ENCODE measurements at places on chromosomes 2 and 18. TPM values are rescaled to one million over a fixed set of nuclear protein-coding genes. Genes with fewer than 3 reads are reported as not detected.

DNA sequence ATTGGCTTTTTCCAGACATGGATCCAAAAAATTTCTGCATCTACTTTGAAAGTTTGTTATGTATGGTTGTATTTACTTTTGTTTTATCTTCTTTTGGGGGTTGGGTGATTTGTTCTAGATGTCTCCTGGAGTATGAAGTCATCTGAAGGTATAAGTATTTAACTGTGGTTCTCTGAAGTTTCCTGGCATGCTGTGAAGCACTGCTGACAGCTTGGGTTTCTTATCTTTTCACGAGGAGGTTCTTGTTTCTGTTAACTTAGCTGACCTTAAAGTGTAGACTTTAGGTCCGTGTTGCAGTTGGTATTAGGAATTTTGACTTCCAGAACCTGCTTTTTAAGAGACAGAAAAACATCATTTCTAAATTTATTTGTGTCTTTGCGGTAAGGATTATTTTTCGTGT lies 15.9 kb downstream of the GLS start:
- DNase-seq = no peak

DNA sequence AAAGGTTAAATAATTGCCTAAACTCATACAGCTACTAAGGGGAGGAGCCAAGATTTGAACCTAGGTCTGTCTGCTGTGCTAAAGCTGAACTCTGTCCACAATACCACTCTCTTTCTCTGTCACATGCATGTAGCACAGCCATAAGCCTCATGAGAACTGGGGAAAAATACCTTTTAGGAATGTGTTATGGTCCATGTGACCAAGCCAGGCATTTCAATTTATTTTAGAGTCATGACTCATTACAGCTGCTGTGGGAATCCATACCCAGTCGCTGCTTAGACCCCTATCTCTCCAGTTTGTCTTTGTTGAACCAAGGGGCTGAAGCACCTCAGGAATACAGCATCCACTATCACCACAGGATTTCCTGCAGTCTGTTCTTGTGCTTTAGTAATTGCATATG lies 200.0 kb upstream of the SIX3 start:
- DNase-seq = no peak

The HES6 gene
- polyA plus RNA-seq = 2.2 TPM

GRCh38 chr18:80254971-80255500 lies 7.7 kb upstream of the PARD6G start:
- DNase-seq = no peak

The GPR17 gene
- polyA plus RNA-seq = not detected

DNA sequence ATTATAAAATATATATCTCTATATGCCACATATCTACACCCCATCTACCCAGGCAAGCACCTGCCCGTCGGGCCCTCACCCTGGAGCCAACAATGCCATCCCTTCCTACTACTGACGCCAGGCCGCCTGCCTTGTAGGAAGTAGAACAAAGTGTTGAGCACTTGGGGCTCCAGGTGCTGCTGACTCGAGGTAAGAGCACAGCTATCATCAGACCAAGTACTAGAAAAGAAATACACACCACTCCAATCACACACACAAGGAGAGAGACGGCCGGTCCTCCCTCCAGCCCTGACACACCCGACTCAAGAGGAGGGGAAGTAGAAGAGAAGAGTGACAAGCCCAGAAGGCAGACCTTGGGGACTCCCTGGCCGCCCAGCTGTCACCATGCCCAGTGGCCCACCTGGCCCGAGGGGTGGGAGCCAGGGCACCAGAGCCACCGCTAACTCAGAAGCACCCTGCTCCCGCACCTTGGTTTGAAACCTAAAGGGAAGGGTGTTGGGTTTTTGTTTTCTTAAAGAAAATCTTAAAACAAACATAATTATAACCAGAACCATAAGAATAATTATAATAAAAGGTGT lies 64.0 kb upstream of the POMC start:
- no peak for DNase-seq

The CNTNAP5 gene
- not detected for polyA plus RNA-seq

GRCh38 chr2:47751856-47752414 lies 31.0 kb upstream of the MSH6 start:
- no peak for DNase-seq

GRCh38 chr2:198776616-198777406 lies 680.9 kb downstream of the SATB2 start:
- DNase-seq = no peak

GRCh38 chr2:100291152-100291970 lies 30.9 kb downstream of the LONRF2 start:
- peak; percentile 23 for DNase-seq

GRCh38 chr2:12399240-12399639 lies 317.5 kb upstream of the TRIB2 start:
- no peak for DNase-seq

The IL1RN gene
- polyA plus RNA-seq = not detected

- no peak for DNase-seq
Observed at GRCh38 chr2:195613922-195614321, 43.1 kb upstream of the SLC39A10 start.

The L3MBTL4 gene
- polyA plus RNA-seq = 0.13 TPM

DNA sequence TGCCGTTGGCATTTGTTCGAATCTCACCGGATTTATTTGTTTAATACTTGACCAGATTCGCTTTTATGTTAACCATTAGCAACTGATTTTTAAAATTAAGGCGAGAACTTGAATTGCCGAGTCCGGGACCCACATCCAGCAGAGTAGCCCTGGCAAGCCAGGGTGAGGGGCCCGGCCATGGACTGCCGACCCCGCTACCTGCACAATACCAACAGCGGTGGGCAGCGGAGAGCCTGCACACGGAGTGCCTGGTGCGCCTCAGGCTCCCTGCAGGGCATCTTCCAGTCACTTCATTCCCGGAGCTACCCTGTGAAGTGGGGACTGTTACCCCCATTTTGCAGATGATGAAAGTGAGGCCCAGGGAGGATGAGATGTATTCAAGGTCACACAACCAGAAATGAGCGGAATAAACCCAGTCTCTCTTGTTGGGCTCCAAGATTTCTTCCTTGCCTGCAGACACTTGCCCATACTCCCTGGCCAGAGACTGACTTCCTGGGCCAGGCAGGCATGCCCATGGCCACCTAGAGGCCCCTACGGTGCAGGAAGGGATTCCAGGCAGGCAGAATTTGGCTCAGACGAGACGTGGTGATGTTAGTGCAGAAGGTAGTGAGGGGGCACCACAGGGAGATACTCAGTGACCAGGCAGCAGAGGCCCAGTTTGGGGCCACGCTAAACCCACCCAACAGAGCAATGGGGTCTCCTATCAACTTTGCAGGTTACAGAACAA lies 2.9 kb downstream of the FBLN7 start:
- no peak for DNase-seq

DNA sequence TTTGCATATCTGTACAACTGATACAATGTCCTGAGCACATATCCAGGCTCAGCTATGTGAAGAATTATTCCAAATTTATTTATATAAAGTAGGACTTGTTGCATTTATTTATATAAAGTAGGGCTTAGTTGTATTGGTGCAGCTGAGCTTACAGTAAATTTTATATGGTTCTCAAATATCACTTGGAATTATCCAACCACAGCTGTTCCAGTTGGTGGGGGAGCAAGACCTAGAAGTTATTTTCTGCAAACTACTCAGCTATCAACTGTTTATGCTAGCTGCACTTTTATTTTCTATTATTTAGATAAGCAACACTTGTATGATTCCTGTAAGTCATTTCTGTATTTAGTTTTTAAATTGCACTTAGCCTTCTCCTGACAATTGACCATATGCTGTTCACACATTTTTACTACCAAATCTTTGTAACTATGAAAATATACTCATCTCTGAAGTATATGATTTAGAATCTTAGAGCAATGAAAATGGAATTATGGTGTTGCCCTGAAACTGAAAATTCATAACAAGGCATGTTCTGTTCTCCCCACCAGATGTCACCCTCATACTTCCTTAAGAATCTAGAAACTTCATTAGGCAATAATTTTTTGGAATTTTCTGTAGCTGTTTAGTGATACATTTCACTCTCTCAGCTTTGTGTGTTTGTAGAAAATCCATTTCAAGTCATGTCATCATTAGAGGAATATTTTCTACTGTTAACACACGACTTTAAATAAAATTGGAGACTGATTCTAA lies 157.0 kb upstream of the CBLN2 start:
- no peak for DNase-seq

GRCh38 chr18:72342933-72343332 lies 201.2 kb downstream of the CBLN2 start:
- no peak for DNase-seq

DNA sequence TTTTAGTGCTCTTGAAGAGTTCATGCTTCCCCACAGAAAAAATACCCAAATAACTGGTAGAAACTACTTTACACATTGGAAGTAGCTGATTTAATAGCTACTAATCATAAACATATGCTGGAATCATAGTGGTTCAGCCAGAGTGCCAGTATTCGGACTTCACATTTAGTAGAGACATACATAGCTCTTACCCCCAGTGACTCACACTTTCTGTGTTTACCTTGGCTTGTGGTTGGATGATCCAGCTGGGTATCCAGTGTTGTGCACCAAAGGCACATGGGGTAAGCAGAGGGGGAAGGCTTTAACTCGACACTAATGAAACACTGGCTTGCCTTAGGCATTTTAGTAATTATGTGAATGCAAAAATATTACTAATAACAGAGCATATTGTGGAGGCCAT lies 18.1 kb downstream of the ARHGAP28 start:
- DNase-seq = no peak

The FOXD4L1 gene
- polyA plus RNA-seq = not detected

The UCN gene
- 0.71 TPM for polyA plus RNA-seq

The RMND5A gene
- polyA plus RNA-seq = 20.7 TPM

The FEZ2 gene
- polyA plus RNA-seq = 3.1 TPM

- DNase-seq = peak; percentile 45
Observed at GRCh38 chr2:235746257-235746934, 252.6 kb downstream of the AGAP1 start.

DNA sequence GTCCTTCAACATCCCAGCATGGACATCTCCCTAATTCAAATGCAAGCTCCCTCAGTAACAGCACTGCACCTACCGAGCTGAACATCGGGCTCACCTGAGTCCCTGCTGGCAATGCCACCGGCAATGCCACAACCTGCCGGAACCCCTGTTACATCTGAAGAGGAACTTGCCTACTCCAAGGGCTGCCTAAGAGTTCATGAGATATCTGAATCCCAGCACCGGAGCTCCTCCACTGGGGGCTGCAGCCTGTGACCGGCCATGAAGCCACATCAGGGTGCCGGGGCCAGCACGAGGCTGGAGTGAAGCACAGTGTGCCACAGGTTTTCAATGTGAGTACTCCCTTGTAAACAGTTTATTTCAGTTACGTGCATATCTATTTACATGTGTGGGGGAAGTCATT lies 152.9 kb downstream of the EIPR1 start:
- no peak for DNase-seq

The TUBB8B gene
- polyA plus RNA-seq = not detected

DNA sequence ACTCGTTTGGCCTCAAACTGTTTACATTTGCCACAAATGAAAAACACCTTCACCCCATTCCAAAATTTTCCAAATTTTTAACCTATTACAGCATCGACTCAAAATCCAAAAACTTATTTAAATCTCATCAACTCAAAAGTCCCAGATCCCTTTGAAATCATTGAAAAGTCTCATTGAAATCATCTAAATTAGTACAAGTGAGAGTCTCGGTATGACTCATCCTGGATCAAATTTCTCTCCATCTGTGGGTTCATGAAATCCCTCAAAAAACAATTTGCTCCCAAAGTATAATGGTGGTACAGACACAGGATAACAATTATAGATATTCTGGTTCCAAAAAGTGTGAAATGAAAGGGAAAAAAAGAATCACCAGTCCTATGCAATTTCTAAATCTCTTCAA lies 65.1 kb downstream of the LRP1B start:
- DNase-seq = no peak

DNA sequence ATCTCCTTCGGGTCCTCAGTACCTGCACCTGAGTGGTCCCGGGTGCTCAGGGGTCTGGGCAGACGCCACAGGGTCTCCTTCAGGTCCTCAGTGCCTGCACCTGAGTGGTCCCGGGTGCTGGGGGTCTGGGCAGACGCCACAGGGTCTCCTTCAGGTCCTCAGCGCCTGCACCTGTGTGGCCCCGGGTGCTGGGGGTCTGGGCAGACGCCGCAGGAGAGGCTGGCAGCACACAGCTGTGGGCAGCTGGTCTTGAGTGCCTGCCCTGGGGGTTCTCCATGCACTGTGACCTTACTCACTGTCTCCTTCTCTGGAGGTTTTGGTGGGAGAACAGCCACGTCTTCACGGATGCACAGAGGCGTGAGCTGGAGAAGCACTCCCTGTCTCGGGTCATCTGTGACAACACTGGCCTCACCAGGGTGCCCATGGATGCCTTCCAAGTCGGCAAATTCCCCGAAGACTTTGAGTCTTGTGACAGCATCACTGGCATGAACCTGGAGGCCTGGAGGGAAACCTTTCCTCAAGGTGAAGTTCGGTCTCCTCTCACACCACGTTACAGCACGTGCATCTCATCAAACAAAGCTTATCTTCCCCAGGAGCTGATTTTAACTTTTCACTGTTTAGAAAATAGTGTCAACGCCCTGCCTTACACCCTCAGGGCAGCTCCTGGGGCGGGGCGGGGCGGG lies 82.6 kb downstream of the TPO start:
- no peak for DNase-seq

- no peak for DNase-seq
Observed at GRCh38 chr2:236823041-236823629, 253.5 kb downstream of the ACKR3 start.

DNA sequence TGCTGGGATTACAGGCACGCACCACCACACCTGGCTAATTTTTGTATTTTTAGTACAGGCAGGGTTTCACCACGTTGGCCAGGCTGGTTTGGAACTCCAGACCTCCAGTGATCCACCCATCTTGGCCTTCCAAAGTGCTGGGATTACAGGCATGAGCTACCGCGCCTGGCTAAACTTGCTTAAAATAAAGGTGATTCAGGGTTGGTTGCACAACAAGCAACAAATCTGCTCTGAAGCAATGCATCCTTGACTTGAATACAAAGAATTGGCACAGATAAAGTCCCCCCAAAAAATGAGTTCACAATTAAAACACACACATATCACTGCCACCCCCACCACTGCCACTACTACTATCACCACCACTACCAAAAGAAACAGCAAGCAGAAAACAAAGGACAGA lies 34.9 kb downstream of the CCDC88A start:
- DNase-seq = no peak

DNA sequence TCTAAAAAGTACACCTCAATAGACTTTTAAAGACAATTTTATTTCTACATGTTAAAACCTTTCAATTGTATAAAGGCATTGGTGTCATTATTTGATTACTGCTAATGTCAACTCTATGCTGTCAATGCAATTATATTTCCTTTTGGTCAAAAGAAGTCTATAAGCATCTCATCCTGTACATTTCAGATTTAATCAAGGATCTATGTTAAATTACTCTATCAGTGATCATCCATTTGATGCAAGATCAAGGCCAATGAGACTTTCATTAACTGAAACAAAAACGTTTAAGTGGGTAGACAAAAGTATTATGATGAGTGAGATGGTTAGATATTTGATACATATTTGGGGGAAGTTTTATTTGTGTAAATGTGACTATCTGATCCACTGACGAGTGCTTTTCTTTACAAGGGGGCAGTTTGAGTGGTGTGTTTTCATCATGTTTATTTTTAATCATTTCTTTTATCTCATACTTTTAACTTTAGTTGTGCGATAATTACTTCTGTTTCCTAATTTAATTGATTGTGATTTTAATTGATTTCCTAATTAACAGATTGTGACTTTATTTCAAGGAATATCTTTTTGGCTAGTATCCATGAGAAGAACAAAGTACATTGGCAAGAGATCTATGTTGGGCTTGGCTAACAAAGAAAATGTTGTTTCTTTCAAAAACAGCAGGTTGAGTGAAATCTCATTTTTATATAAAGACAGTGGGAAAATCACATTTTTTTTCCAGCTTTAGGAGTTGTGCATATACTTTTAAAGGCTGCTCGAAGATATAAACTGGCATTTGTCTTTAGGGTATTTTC lies 1.1 kb downstream of the ARHGAP28 start:
- DNase-seq = no peak

GRCh38 chr18:79070486-79070885 lies 1.3 kb downstream of the ATP9B start:
- no peak for DNase-seq
